ENCODE measurements at places on chromosomes 2 and 18.
A peak's percentile ranks its signal among the peaks of the same experiment; 100 is the strongest.

DNA sequence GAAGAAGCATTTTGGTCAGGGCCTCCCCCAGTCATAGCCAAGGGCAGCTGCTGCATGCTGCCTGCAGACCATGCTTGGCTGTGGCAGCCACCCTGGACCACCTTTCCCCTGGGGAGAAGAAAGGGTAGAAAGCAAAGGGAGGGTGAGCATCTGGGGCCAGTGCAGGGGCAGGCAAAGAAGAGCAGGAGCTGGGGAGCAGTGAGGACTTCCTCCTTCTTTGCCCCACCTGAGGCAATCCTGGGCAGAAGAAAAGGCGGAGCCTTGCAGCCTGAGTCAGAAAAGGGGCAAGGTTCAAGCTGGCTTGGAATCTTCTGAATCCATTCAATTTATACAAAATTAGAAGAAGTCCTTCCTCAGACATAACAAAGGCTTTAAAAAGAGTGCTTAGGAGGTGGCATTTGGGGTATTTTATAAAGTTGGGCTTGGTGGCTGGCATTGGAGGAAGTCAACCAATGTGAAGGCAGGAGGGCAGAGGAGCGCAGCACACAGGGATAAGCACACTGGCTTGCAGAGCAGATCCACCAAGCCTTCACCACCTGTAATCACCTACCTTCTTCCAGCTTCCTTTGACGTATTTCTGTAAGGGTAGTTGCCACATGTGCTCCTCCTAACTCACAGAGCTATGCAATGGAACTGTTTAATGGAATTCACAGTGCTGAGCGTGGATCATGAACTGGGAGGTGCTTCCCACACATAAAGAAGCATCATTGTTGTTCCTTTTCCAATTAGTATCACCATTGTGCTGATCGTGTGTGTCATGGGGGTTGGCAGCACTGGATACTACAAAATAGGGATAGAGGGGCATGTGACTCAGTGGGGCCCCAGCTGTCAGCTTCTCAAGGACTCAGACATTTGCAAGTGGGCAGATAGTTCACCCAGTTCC is 154.4 kb upstream of the EPAS1 start:
- DNase-seq = peak; percentile 42

DNA sequence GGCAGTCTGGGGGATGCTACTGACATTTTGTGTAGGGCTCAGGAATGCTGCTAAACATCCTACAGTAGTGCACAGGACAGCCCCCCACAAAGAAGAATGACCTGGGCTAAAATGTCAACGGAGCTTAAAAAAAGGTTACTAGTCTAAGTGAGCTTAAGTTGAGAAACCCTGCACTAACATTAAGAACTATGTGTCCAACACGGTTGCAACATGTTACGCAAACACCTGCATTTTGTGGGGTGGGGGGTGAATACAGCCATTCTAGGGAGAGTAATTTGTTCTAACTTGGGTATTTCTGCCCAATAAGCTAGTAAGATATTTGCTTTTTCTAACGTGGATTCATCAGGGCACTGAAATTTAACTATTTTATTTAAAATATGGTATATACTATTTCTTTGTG is 57.9 kb downstream of the SLC8A1 start:
- no peak for DNase-seq

DNA sequence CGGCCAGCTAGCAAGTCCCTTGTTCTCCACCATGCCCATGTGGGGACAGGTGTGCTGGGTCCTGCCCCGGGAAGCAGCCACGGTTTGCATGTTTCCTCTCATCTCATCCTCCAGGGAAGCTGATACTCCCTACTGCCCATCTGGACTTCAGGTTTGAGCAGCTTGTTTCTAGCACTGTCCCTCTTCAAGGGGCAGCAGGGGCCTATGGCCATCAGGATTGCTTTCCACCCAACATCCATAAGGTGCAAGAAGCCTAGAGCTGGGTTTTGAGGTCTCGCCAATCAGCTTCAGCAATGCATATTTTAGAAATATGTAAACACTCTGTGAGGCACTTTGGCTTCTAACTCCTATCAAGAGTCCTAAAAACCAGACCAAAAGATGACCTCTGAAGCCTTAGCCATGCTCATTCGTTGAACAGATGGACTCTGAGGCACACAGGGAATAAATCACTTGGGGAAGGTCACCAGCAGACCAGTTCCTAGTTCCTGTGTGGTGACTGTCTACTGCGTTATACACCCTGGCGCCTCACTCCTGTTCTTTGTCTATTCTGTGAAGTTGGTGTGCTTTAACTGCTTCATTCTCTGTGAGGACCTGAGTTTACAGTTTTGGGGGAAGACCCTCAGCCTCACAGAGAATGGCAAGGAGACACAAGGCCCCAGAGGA is 192.6 kb upstream of the TWIST2 start:
- no peak for DNase-seq

DNA sequence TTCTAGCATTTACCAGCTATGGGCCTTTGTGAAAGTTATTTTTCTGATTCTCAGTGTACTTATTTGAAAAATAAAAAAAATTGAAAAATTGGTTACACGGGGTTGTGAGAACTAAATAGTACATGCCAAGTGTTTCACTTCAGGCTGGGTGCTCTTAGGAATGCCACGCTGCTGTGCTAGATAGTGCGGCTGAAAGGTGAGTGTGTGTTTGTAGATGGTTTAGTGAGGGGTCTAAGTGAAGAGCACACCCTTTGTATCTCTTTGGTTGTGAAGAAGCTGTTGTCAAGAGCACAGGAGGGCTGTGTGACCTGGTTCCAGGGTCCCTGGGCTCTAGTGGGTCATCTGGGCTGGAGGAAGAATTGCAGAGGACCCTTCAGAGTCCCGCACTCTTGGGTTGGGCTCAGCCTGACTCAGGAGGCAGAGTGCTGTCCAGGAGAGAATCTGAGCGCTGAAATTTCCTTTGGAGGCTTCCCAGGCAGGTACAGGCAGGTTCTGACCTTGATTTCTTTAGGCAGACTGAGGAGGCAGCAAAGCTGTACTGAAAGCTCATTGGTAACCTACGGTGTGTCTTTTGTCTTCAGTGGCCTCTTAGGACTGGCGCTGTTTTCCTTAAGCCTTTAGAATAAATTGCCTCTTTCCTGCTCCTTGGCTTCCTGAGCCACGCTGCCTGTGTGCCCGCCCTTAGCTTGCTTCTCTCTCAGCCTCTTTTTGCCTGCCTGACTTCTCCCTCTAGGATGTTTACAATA is 44.4 kb downstream of the MAP4K4 start:
- DNase-seq = no peak

DNA sequence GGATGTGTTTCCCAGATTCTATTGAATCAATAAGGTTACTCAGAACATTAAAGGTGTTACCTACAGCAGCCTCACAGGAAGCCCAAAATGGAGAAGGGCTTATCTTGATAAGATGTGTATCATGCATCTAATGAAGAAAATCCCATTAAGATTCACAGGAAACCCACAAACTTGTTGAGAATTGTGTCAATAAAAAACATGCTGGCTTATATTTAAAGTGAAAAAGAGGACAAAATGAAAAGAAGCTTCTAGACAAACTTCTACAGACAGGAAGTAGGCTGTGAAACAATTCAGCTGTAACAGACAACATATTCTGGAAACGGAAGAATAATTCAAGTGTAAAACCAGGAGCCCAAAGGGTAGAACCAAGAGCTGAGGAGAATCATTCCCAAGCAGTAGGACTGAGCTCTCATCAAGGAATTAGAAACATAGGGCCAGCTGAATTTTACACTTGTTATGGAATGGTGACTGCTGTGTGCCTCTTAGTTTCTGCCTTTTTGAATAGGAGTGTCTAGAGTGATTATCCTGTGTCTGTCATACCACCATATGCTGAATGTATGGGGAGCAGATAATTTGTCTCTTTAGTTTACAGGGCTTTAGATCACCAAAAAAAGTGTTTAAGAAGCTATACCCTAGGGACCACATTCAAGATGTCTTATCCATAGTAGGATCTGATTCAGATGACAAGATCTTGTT is 9.6 kb downstream of the IMMT start:
- peak; percentile 41 for DNase-seq

All from kidney tubule cell (primary cell).